ENCODE measurements at places on chromosomes 1 and 21. TPM values are rescaled to one million over a fixed set of nuclear protein-coding genes. Genes with fewer than 3 reads are reported as not detected.

Gene FGR
- not detected for total RNA-seq

Gene FALEC
- not detected for total RNA-seq

Gene EXTL1
- total RNA-seq: 4.1 TPM

Gene CD1B
- not detected for total RNA-seq

Gene OR2L5
- total RNA-seq: not detected

Gene FCRL1
- not detected for total RNA-seq

Gene MROH7
- not detected for total RNA-seq

Gene SPAG17
- not detected for total RNA-seq

Gene BSND
- total RNA-seq: not detected

Gene ESPN
- total RNA-seq: 0.10 TPM

DNA sequence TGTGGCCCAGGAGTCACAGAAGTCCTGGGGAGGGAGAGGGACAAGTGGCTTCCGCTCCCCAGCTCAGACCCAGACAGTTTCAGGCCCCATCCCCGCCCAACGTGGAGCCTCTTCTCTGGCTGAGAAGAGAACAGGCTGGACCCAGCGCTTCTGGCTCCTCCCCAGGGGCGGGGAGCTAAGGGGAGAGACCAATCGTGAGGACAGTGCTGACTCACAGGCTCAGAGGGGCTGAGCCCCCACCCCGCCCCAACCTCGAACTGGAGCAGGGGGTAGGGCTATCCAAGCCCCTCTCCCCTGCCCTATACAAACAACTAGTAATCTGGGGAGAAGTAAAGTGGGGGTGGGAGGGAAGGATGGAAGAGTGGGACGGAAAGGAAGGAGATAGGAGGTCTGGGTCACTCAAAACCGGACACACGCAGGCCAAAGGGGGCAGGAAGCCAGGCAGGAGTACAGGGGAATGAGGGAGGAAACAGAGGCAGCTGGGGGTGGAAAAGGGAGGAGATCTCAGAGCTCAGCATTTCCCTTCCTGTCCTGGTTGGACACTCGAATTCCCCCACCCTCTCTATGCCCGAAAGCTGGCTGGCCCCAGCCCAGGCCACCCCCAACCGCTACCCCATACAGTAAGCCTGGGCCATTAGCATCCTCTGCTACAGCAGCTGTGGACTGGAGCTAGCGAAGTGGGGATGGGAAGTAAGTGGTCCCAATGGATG is at the start of gene SHC1:
TSS of gene SHC1 (minus strand) at position 117 of the 710 bp plus-strand sequence. CDS start 221 bp downstream, outside the sequence.
- DNase-seq: peak; percentile 93

GRCh38 chr1:157485793-157486192 is 66.5 kb downstream of the FCRL5 start:
- DNase-seq: no peak

- DNase-seq: peak; percentile 27
These were observed 59.4 kb upstream of the SERBP1 start for GRCh38 chr1:67489643-67490042.

DNA sequence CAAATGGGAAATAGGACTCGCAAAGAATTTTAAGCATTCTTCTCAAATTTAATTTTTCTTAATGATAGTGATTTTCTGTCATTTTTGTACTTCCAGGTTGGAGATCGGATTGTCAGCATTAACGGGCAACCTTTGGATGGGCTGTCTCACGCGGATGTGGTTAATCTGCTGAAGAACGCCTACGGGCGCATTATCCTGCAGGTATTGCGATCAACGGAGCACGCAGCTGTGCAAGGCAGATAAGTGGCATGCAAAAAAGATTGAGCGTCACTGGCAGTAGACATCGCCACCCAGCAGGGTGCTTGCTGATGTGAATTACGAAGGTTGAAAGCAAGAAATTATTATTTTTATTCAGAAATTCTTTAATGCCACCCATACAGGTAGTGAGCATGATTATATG is 65.9 kb upstream of the L1TD1 start:
- DNase-seq: no peak

DNA sequence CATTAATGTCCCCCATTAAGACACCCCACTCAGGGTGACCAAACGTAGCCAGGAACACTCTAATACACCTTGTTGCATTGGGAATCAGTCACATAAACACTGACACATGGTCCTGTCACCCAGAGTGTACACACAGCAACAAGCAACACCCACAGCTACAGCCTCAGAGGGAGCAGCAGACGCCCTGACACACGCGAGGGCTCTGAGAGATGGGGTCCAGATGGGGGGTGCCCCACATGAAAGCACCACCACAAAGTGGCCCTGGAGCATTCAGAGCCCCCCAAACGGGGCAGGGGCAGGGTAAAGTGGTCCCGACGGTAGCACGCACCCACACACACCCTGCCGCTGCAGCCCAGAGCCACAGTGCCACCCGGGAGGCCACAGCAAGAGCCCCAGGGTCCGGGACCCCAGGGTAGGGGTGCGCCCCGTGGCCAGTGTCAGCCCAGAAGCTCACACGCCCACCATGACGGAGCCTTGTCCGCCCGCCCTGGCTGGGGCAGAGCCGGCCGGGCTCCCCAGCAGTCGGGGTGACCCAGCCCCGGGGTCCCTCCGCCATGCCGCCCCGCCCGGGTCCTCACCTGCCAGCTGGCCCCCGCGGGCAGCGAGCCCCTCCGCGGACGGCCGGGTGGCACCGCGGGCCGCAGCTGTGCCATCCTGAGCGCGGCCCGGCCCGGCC is 47.3 kb downstream of the RAP1GAP start:
- DNase-seq: no peak

DNA sequence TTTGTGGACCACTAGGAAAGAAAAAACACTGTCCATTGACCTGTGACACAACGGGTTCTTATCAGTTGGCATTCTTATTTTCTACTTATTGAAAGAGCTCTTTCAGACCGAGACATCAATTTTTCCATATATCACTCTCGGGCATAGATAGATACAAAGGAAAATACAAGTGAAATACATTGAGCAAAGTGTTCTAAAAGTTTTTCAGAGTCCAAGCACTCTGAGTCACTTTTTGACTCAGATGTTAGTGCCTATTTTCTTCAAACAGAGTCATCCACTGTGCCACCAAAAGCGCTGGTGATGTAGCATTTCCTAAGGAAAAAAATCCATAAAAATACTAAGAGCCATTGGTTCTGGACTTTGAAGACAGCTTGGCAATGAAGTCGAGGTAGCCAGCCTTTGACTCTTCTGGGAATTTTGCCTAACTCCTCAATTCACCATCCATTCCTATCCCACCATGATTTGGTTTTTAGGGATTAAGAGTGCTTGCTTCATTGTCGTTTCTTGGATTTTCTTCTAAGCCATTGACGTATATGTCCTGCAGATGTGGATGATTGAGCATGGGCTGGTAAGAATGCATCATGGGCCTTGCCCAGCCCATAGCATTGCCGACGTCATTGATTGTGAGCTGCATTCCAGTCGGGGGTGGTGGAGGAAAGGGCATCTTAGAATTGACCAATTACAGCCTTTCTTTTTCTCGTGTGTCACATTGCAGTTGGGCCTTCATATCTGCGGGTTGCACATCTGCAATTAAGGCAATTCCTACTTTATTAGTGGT is 10.6 kb downstream of the GALNT2 start:
- DNase-seq: peak; percentile 54

- peak; percentile 69 for DNase-seq
These were observed 4.4 kb downstream of the ST3GAL3 start for GRCh38 chr1:43711524-43712386.

GRCh38 chr1:191101960-191102359 is 624.3 kb upstream of the BRINP3 start:
- DNase-seq: no peak

DNA sequence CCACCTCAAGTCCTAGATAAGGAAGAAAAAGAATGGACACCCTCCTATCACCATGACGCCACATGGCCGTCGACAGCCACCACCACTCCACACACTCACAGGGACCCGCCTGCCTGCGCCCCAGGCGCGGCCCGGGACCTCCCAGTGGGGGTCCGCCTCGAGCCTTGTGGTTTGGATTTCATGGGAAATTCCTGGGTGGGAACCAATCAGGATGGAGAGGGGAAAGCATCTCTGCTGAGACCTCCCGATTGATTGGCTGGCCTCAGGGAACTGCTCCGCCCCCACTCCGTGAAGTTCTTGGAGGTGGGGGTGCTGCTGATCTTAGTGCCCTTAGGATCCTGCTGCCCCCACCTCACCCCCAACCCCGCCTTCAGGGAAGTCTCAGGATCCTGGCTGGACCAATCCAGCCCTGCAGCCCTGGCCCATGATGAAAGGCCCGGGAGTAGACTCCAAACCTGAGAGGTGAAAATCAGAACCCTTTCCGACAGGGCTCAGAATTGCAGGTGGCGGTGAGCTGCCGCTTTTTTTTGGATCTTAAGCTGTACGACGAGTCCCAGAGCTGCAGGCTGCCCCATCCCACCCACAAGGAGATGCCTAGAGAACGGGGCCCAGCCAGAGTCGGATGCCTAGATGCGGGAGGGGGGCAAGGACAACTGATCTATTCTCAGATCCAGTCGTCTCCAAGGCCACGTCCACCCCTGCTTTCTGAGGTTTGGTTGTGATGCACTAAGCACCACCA is 29.0 kb upstream of the TMEM51 start:
- no peak for DNase-seq

All from RPMI7951 (cell line).